Activated CD4-positive, alpha-beta memory T cell treated with anti-CD3 and anti-CD28 coated beads, Interleukin-2, amount 10 ng/mL, durations not matched to agents 7 days and 5 days (primary cell): ENCODE measurements at places on chromosomes 12 and 14.

DNA sequence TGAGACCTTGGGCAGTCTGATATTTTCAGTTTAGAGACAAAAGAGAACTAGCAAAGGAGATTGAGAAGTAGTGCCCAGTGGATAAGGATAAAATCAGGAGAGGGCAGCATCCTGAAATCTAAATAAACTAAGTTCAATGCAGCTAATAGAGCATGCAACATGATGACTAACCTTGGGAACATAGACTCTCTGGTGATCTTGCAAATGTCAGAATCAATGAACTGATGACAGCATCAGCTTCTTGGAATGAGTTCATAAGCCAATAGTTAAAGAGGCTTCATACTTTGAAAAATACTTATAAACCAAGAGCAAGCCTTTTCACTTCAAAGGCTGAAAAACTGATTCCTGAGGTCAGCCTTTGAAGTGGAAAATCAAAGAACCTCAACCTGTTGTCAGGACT, 8.2 kb downstream of the TAS2R19 start:
- H3K36me3 ChIP-seq = peaks cover 6% of the 10 kb centered on the region
- no peak overlapping the region for H3K4me3 ChIP-seq
- DNase-seq = no peak
- H3K4me1 ChIP-seq = no peaks in the 10 kb centered on the region
- H3K27ac ChIP-seq = no peak overlapping the region

GRCh38 chr14:61454545-61454944, 133.2 kb downstream of the PRKCH start:
- DNase-seq = no peak
- peaks cover 93% of the 10 kb centered on the region for H3K4me1 ChIP-seq
- peak overlapping the region; percentile 93 for H3K27ac ChIP-seq

DNA sequence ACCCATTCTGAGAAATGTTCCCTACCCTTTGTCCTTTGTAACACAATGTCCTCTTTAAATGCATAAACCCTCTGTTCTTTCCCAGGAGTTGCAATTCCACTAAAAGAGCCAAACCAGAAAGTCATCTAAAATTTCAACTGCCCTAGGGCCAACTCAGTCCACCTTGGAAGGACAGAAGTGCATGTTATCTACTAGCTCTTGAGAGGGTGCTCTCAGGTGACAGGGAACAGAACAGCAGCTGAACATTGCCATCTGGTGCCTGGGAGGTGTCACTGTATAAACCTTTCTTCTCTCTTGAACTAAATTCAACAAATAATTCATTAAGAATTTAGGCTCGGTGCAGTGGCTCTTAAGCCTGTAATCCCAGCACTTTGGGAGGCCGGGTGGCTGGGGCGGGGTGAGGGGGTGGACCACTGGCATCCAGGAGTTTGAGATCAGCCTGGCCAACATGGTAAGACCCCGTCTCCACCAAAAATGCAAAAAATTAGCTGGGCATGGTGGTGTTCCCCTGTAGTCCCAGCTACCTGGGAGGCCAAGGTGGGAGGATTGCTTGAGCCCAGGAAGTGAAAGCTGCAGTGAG, 10.3 kb upstream of the FERMT2 start:
- no peaks in the 10 kb centered on the region for H3K27me3 ChIP-seq
- peak overlapping the region; percentile 67 for H3K27ac ChIP-seq
- peak; percentile 60 for DNase-seq
- no peaks in the 10 kb centered on the region for H3K36me3 ChIP-seq
- no peak overlapping the region for H3K4me3 ChIP-seq

DNA sequence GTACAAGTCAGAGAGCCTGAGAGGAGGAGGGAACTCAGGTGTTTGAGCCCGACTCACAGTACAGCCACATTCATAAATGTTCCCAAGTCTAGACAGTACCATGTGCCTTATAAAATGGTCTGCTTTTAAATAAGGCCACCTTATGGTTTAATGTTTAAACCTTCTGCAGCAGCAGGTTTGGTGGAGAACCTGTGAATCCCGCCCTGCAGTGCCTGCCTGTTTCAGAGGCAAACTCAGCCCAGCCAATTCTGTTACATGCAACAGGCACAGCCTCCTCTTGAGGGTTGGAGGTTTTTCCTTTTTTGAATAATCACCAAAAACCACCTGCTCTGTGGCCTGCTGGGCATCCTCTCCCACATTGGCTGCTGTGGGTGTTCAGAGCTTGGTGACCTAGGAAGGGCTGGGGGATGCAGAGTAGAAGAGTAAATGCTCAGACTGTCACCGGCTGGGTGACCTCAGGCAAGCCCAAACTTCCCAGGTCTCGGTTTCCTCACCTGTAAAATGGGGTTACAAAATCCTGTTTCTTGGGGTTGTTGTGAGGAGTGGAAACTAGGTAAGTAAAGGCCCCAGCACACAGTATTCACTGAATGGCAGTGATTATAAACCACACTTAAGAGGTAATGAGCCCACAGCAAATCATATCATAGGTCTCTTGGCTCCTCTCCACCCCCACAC, 28.0 kb downstream of the NUAK1 start:
- DNase-seq = no peak
- H3K4me1 ChIP-seq = peaks cover 6% of the 10 kb centered on the region
- peaks cover 37% of the 10 kb centered on the region for H3K27me3 ChIP-seq
- no peak overlapping the region for H3K27ac ChIP-seq

- H3K36me3 ChIP-seq = no peaks in the 10 kb centered on the region
- H3K4me3 ChIP-seq = no peak overlapping the region
- no peak for DNase-seq
- H3K4me1 ChIP-seq = no peaks in the 10 kb centered on the region
Measured at GRCh38 chr12:117049295-117049694, 49.9 kb downstream of the TESC start.

GRCh38 chr12:53807322-53807860, 55.6 kb upstream of the CISTR start:
- H3K4me3 ChIP-seq = no peak overlapping the region
- DNase-seq = no peak
- H3K4me1 ChIP-seq = no peaks in the 10 kb centered on the region

- H3K36me3 ChIP-seq = no peaks in the 10 kb centered on the region
- H3K4me3 ChIP-seq = no peak overlapping the region
- DNase-seq = peak; percentile 14
- H3K27me3 ChIP-seq = peaks cover 47% of the 10 kb centered on the region
- H3K4me1 ChIP-seq = peaks cover 1% of the 10 kb centered on the region
- no peak overlapping the region for H3K27ac ChIP-seq
Measured at GRCh38 chr14:72608391-72609204, 285.3 kb downstream of the DPF3 start.

- H3K27ac ChIP-seq = no peak overlapping the region
- H3K4me3 ChIP-seq = no peak overlapping the region
- no peak for DNase-seq
- peaks cover 4% of the 10 kb centered on the region for H3K27me3 ChIP-seq
- peaks cover 14% of the 10 kb centered on the region for H3K4me1 ChIP-seq
- no peaks in the 10 kb centered on the region for H3K36me3 ChIP-seq
Measured at GRCh38 chr12:132453361-132454192, 36.4 kb upstream of the FBRSL1 start.

- no peaks in the 10 kb centered on the region for H3K27me3 ChIP-seq
- DNase-seq = no peak
- no peaks in the 10 kb centered on the region for H3K4me1 ChIP-seq
- H3K4me3 ChIP-seq = no peak overlapping the region
- no peak overlapping the region for H3K27ac ChIP-seq
- H3K36me3 ChIP-seq = peaks cover 2% of the 10 kb centered on the region
Measured at GRCh38 chr14:56183631-56184157, 65.5 kb downstream of the PELI2 start.

GRCh38 chr14:68282479-68283377, 463.1 kb downstream of the RAD51B start:
- DNase-seq = no peak
- peak overlapping the region; percentile 96 for H3K27ac ChIP-seq
- peaks cover 47% of the 10 kb centered on the region for H3K4me1 ChIP-seq
- no peak overlapping the region for H3K4me3 ChIP-seq
- peaks cover 4% of the 10 kb centered on the region for H3K36me3 ChIP-seq
- no peaks in the 10 kb centered on the region for H3K27me3 ChIP-seq
